ENCODE measurements at places on chromosomes 7 and 10.

DNA sequence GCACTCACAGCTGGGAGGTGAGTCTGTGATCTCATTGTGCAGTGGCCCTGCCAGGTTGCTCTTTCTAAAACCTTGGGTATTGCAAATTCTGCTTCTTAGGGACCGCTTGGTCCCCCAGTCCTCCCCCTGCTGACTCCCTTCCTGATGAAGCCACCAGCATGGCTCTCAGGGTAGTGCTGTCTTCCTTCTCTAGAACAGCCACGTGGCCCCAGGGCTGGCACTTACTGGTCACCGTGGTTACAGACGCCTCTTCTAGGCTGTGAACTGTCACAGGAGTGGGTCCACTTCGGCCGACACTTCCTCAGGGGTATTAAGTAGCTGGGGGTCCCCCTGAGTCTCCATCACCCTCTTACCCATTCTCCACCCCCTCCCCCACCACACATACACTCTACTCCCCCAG is 2.7 kb upstream of the HTRA1 start:
- DNase-seq = no peak

DNA sequence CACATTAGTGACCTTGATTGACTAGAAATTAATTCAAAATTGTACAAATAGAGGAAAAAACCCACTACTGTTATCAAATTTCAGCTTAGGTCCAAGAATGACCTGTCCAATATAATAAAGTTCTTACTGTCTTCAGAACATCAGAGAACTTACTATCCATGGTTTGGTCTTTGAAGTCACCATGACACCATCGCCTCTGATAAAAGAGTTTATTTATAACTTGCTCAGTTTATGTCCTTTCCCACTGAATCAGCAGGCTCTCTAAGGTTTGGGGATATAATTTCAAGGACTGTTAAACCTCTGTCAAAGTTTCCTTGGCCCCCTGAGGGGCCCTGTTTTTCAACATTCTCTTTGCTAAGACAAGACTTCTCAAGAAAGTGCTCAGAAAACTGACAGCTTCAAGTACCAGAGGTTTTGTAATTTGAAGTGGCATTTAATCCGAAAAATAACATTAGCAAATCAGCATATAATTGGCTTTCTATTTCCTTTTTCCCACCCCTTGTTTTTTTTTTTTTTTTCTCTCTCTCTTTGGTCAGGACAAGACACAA is 191.7 kb upstream of the FERD3L start:
- no peak for DNase-seq

DNA sequence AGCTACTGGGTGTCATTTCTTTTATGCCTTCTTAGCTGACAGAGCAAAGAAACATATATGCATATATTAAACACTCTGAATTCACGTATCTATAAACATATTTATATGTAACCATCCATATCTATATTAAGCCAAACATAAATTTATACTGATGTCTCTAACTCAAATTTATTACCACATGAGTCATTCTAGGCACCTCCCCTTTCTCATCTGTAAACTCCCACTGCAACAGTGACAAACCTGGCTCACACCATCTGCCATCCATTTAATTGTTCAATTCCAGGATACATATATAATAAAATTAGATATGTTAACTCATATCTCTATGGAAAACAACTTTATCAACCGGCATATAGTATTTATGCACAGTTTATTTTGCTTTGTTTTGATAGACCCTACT is 722.3 kb downstream of the SORCS1 start:
- no peak for DNase-seq

GRCh38 chr7:68535266-68535665 is 1063.0 kb upstream of the AUTS2 start:
- DNase-seq = no peak

- DNase-seq = peak; percentile 44
Observed at GRCh38 chr7:43590862-43591557, 8.1 kb downstream of the STK17A start.

- DNase-seq = no peak
Observed at GRCh38 chr10:43353495-43354329, 17.7 kb upstream of the FXYD4 start.

DNA sequence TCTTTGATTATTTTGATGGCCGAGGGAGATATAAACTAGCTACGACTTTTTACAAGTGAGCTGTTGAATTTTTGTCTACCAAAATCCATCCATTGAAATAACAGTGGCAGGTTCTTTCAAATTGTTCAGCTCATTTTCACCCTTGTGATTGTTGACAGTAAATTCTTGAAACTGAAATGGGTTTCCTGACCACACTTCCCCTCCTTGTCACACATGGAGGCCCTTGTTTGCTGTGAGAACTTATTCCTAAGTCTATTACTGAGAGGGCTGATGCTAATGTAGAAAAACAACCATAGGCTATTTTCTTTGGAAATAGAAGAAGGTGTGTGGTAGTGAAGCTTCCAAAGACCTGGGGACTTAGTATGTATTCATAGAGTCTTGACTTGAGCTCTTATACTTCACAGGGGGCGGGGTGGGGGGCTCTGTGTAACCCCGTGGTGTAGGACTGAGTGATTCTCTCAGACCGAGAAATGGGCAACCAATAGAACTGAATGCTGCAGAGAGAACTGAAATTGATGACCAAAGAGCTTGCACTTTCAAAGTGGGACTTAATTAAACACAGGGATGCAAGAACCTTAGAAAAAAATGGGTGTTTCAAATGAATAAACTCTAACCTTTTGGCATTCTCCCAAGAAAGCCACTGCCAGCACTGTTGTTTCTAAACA is 718.9 kb downstream of the CCSER2 start:
- DNase-seq = peak; percentile 3

DNA sequence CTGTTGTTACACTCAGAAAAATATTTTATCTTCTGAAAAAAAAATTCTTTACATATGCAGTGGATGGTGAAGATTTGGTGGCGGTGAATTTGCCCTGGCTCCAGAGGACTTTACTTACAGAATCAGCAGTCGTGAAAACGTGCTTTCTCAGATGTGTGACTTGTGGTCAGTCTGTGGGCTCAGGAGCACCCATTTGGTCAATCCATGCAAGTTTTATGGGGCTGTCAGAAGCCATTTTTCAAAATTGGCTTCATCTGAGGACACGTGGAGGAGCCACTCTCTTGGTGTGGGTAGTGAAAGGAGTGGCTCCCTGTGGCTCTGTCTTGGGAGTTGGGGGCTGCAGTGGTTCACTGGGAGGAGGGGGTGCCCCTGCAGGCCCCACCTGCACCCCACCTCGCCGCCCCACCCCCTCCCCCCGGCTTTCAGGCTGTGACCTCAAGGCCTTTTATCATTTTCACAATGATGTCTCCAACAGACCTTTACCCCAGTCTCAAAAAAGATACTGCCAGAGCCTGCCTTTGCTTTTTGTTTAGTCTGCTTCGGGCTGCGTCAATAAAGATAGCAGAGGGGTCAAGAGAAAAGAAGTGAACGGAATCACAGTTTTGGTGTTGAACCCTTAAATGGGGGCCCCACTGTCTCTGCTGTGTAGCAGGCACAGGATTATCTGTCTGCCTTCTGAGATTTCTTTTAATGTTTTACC is 137.4 kb downstream of the MGMT start:
- DNase-seq = no peak

- no peak for DNase-seq
Observed at GRCh38 chr7:22231806-22232205, 125.1 kb downstream of the RAPGEF5 start.

GRCh38 chr7:151925446-151926335 is 30.6 kb upstream of the GALNTL5 start:
- no peak for DNase-seq

DNA sequence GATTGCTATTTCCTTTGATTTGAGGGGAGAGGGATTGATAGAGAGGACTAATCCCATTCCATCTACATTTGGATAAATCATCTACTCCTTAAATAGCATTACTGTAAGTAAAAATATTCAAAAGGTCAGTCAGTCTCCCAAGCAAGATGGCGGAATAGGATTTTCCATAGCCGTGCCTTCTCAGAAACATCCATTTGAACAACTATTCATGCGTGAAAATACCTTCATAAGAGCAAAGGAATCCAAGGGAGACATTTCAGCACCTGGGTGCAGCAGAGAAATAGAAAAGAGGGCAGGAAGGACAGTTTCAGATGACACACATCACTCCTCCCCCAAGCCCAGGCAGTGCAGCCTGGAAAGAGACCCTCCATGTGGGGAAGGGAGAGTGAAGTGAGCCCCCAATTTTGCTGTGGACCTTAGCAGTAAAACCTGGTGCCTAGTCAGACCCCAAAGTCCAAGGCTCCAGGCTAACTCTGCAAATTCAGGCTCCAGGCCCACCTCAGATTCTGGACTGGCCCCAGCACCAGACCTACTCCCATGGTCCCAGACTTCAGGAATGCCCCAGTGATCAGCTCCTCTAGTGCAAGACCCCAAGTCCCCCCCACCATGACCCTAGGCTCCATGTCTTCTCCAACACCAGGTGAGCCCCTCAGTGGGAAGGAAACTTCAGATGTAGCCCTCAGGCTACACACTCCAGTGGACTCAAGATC is 104.3 kb upstream of the LANCL2 start:
- no peak for DNase-seq

DNA sequence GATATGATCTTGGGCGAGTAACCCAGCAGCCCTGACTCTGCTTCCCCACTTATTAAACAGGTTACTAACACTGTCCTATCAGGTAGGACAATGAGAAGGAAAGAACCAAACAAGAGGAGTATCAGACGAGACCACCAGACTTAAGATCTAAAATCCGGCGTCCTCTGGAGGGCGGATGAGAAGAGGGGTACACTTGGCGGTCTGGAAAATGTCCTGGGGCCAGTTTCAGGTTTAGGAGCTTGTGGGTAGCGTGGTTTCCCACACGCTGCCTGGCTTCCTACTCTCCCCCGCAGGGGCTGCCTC is 635 bp downstream of the ZNF32 start:
- no peak for DNase-seq

GRCh38 chr7:39810710-39811109 is 139.3 kb upstream of the CDK13 start:
- no peak for DNase-seq

- DNase-seq = no peak
Observed at GRCh38 chr10:131968949-131969348, 12.8 kb downstream of the BNIP3 start.

GRCh38 chr10:13404305-13404759 is 56.2 kb upstream of the SEPHS1 start:
- DNase-seq = no peak

DNA sequence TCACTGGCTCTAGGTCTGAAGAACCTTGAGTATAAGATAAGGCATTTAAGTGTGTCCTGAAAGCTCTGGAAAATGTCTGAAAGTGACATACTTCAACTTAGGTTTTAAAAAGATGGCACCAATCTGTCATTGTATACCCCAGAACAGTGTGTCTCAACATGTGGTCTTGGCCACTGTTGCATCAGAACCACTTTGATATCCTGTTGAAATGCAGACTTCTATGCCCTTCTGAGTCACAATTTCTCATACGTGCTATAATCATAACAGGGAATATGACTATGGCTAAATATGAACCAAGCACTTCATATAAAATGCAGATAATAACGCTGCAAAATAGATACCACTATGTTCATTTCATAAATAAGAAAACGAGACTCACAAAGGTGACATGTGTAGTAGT is 38.0 kb upstream of the GPAM start:
- no peak for DNase-seq
